ENCODE measurements at places on chromosomes 11 and 22.

DNA sequence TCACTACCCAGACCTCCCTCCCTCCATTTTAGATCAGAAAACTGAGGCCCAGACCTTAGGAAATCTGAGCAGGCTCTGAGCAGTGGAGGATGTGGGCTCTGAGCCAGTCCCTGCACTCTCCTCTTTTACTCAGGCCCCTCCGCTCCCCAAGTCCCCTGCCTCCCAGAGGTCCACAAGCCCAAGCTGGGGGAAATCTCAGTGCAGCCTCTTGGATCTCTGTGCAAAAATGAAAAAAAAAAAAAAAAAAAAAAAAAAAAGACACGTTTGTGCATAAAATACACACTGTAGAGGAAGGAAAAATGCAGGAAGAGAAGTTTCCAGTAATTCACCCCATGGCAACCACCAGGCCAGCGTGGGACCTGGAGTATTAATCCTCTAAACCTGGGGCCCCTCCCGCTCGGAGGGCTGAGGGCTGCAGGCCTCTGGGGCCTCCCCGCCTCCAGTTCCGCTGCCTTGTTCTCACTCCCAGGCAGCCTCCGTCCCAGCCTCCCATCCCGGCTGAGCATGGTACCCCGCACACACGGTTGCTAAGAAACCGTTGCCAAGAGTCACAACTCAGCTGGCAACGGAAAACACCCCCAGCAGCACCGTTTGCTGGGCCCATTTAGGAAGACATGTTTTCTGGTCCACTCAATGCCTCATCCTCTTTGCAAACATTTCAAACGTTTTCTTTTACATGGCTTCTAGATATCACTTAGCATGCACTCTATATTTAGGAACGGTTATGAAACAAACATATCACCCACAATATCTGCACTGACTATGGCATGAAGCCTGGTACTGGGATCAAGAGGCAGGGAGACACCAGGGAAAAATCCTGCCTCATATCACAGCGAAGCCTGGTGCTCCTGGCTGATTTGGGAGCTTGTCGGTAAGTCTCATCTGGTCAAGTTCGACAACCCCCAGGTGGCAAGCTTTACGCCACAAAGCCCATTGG lies 227.5 kb downstream of the CTTN start:
- no peak for DNase-seq

DNA sequence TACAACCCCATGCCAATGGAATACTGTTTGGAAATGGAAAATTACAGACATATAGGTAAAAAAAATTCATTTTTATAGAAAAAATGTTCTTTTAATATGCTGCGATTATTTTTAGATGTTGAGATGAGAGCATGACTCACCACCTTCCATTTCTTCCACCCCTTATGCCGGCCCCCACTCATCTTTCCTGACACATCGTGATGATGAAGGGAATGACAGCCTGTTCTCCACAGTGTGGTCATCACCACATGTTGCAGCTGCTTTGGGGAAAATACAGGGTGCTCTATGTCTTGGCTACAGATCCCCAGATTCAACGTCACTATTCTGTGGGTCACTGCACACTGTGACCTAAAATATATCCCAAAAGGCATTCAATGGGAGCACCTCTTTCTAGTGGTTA lies 916.2 kb downstream of the METTL15 start:
- no peak for DNase-seq

DNA sequence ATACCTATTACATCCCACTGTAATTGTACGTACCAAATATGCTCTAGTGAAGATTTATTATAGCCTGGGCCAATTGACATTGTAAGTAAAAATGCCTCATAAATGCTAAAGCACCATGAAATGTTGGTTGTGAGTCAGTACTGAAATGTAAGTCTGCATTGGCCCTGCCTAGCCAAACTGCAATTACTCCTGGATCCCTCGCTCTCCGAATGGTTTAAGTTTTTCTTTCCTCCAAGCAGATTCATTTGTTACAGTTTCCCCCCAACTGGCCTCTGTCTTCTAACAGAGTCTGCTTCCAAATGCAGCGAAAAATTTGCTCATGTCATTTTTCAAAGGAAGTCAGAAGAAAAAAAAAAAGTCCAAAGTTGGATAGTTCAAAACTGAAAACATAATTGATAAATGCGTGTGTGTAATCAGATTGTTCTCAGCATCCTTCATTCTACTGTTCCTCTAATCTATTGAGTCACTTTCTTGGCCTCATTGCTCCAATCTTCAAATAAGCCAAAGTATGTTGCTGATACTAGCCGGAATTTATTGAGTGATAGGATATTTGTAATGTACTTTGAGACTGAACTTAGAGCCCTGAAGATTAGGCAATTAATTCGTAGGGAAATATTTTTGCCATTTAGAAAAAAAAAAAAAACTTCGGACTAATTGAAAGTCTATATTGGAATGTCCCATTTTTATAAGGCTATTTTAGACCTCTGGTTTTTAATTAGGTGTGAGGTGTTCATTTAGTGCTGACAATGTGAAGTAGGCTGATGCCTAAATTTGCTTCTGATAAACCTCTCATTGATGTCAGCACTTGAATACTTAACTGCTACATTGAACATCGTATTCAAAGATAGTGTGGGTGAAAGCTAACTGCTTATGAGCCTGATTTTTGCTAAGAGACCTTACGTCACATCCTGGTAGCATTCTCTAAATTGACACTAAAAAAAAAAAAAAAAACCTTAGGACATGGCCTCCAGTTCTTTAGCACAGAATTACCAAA lies 93.4 kb downstream of the WT1 start:
- no peak for DNase-seq

GRCh38 chr22:22847241-22847640 lies 40.4 kb upstream of the IGLL5 start:
- no peak for DNase-seq

DNA sequence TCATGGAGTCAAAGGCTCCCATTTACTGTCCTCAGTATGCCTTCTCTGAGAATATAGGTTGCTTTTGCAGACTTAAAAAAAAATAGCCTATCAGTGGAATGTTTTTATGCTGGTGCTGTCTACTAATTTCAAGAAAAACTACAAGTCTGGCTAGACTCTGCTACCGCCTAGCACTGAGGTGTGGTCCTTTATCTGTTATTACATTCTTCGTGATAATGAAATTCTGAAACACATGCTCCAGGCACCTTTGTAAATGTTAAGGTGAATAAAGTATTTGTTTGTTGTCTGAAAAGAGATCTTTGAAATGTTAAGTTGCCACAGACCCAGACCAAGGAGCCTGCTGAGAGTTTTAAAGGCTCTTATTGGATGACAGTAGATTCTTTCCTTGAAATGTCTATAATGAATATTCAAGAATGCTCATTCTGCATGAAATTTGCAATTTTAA lies 95.3 kb downstream of the DBX1 start:
- DNase-seq: no peak

- DNase-seq: no peak
Measured at GRCh38 chr22:27507935-27508526, 293.5 kb downstream of the MN1 start.

DNA sequence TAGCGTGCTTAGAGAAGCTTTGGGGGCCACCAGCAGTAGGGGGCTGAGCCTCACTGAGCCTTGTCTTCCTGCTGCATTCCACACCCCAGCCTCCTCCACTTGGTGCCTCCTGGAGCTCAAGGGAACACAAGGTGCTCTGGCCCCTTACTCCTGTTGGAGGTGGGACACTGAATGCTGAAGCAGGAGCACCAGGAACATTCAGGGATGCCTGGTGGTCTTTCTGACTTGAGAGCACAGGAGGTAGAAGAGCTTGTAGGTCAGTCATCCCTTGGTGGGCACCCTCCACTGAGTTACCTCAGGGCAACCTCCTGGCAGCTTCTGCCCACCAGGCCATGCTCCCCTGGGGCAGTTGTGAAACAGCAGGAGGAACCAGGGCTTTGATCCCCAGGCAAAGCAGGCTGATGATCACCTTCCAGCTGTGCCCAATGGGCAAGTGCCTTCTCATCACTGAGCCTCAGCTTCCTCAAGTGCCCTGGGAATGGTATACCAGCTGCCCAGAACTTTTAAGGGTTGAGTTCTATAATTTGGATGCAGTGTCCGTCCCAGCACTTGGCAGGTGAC lies 50.1 kb downstream of the CABIN1 start:
- no peak for DNase-seq

Data from D721Med (cell line).